NCI-H1092 (cell line): ENCODE measurements at places on chromosomes 12 and 14.

DNA sequence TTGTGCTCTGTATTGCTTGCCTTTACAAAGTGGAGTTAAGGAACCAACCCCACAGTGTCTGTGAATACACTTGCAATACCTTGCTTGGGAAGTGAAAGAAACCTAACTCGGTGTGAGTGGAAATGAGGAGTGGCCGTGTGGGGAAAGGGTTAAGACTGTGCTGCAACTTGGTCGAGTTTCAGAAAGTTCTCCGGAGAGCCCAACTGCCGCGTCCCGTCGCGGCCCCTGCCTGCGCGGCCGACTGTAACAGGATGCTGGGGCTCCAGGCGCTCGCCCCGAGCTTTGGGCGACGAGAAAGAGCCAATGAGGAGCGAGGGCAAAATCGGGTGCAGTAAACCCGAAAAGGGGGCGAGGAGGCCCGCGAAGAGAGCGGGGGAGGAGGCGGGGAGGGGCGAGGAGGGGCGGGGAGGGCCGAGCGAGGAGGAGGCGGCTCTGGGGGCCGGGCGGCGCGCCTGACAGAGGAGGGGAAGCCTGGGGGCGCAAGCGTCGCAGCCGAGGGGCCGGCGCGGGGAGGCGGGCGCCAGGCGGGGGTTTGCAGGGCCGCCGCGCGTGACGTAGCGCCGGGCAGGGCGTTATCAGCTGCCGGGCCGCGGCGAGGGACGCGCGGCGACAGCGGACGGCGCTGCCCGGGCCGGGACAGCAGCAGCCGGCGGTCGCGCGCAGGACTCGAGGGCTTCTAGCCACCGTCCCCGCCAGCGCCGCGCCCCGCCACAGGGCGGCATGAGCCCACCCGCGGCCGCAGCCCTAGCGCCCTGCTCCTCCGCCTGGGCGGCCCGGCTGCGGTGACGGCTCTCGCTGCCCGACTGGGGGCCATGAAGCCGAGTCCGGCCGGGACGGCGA, at the start of gene DACT1:
TSS of gene DACT1 (plus strand) at position 572 of the 840 bp plus-strand sequence. CDS start at position 813, 241 bp downstream.
- DNase-seq = no peak

- peak; percentile 25 for DNase-seq
Measured at GRCh38 chr14:60862283-60862682, 118.6 kb downstream of the TRMT5 start.

GRCh38 chr14:90518941-90519256, 122.1 kb downstream of the CALM1 start:
- DNase-seq = no peak

GRCh38 chr12:127562816-127563215, 704.2 kb upstream of the TMEM132C start:
- no peak for DNase-seq

GRCh38 chr12:125324861-125325490, 259.7 kb downstream of the AACS start:
- no peak for DNase-seq

- no peak for DNase-seq
Measured at GRCh38 chr14:34038358-34039057, 87.6 kb upstream of the EGLN3 start.

GRCh38 chr14:77467801-77468200, 9.9 kb downstream of the AHSA1 start:
- DNase-seq = no peak

GRCh38 chr12:65568517-65568916, 255.8 kb upstream of the HMGA2 start:
- no peak for DNase-seq

- DNase-seq = no peak
Measured at GRCh38 chr12:75883241-75883640, 148.3 kb downstream of the PHLDA1 start.

DNA sequence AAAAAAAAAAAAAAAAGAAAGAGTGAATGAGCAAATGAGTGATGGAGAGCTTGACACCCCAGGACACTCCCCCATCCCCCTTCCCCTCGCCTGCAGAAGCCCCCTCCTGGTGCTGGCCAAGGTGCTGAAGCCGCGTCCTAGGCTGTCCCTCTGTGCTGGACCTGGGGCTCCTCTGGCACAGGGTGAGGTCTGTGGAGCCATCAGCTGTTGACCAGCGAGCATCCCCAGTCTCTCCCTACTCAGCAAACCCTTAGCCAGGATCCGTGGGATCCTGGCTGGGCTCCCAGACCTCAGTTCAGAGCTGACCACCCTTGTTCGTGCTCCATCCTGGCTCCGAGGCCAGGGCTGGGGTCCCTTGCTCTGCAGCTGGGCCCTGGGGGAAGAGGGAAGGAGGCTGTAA, 5.4 kb upstream of the KIF26A start:
- DNase-seq = no peak

GRCh38 chr14:54894995-54895394, 7.6 kb downstream of the GCH1 start:
- no peak for DNase-seq

DNA sequence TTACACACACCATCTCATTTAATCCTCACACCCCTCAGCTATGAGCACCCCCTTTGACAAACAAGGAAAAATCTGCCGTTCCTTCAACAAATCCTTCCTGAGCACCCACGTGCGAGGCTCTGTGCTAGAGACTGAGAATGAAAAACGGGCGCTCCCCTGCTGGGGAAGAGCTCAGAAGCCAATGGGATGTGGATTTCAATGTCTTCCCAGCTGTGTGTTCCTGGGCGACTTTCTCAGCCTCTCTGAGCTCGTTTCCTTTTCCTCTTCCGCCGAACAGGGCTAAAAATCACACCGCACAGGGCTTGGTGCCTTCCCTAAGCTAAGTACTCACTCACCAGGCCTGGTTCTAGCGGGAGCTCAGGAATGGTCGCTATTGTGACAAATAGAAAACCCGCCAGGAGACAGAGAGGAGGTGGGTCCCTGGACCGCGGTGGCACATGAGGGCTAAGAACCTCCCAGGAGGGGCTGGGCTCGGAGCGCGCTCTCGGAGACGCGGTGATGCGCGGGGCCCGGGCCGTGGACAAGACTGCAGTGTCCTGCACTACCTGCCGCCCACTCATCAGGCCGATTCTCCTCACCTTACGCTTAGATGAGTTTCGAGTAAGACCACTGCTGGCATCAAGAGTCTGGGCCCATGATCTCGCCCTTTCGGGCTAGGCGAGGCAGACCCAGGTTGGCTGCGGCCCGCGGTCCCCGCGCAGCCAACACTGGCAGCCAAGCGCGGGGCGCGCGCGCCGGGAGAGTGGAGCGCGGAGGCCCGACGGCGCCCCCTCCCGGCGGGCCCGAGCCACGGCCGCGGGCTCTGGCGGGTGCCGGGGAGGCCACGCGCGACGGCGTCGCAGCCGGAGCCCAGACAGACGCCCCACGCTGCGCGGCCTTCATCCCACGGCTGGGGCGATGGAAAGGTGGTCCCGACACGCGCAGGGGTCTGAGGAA, 17.0 kb downstream of the ZDHHC22 start:
- peak; percentile 70 for DNase-seq

DNA sequence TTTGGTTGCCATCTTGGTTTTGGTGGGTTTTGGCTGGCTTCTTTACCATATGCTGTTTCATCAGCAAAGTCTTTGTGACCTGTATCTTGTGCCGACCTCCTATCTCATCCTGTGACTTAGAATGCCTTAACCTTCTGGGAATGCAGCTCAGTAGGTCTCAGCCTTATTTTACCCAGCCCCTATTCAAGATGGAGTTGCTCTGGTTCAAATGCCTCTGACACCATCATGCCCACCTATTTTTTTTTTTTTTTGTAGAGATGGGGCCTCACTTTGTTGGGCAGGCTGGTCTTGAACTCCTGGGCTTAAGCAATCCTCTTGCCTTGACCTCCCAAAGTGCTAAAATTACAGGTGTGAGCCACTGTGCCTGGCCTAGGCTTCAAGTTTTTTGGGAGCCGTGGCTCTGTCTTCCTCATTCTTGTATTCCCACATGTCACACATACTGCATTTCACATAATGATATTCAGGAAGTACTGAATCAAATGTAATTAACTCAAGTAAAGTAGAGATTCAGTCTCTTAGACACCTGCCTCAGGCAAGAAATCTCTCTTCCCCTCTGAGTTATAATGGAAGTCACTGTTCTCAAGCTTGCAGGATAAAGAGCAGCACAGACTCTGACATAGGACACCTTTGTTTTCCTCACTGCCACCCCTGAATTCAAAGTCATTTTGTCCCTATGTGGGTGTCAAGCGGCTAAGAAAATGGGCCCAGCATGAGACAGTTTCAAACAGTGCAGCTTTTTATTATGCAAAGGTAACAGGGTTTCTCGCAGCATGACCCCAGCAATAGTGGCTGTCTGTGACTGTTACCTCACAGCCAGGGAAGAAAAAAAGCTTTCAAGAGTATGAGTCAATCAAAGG, 159.0 kb downstream of the PTPN11 start:
- no peak for DNase-seq

GRCh38 chr14:72605921-72606220, 288.0 kb downstream of the DPF3 start:
- DNase-seq = no peak

DNA sequence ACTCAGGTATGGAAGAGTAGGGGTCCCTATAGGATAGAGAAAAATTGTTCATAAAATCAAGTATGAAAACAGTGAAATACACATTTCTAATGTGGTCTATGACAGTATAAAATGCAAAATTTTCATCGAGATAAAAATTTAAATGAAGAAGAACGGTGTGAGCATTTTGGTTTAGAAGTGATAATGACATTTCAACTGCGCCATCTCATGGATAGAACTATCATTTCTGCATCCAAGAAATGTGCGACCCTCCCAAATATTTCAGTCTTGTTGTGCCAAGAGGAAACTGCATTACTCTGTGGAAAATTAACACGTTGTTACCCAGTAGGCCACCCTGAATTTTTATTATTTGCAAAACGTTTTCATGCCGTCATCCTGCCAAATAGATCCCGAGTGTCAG, 108.8 kb downstream of the CRACR2A start:
- DNase-seq = no peak

- no peak for DNase-seq
Measured at GRCh38 chr12:96234591-96235483, 40.7 kb downstream of the ELK3 start.

DNA sequence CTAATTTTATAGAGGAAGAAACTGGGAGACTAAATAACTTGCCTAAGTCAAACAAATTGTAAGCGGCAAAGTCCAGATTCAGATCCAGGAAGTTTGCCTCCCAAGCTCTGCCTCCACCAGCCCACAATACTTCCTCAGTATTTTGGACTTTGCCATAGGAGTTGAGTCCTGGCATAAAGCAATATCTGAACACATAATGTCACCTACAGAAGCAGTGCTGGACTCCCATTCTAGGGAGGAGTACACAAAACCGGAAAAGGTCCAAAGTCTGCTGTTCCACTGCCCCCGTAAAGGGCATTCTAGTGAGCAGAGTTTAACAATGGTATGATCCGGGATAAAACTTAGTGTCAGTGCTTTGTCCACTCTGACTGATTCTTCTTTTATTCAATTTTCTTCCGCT, 340.5 kb downstream of the FUT8 start:
- no peak for DNase-seq

- no peak for DNase-seq
Measured at GRCh38 chr14:83207550-83207949, 1673.9 kb upstream of the SEL1L start.

DNA sequence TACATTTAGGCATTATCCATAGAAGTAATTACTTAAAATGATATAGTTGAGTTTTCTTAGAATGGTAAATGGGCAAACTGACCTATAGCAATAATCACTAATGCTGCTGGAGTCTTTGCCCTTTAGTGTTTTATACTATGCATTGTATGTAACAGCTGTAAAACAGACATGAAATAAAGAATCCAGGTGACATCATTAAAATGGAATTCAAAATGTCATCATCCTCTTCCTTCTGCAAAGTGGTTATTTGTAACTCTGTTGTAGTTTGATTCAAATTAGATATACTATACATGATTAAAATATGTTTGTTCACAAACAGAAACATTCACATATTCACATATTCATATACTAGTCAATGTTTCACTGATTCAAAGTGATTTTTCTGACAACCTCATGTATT, 598.8 kb downstream of the SLC16A7 start:
- no peak for DNase-seq

GRCh38 chr14:61461808-61462275, 140.5 kb downstream of the PRKCH start:
- peak; percentile 47 for DNase-seq

DNA sequence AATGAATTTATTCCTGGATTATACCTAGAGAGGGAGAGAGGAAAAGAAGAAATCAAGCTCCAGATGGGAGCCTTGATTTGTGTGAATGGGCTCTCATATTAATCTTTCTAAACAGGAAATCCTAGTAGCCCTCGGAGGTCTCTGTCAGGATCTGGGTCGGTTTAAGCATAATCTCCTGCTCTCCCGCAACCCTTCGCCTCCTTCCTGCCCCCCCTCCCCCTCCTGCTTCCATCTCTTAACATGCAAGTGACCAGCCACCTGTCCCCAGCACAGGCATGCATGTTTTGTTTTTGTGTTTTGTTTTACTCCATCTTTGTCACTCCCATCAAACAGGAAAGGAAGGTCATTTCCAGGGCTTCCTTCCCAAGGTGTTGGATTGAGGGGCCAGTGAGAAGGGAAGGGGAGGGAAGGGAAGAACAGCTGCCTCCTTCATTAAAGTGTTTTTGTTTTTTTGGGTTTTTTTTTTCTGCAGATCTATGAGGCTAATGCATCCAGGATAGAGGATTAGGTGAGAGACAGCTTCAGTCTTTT, 4.8 kb upstream of the KCNA5 start:
- DNase-seq = no peak

GRCh38 chr14:53620890-53621289, 335.7 kb downstream of the BMP4 start:
- no peak for DNase-seq

- no peak for DNase-seq
Measured at GRCh38 chr12:29614694-29615325, 117.3 kb upstream of the OVCH1 start.

GRCh38 chr14:72401632-72402376, 469.6 kb downstream of the RGS6 start:
- no peak for DNase-seq

DNA sequence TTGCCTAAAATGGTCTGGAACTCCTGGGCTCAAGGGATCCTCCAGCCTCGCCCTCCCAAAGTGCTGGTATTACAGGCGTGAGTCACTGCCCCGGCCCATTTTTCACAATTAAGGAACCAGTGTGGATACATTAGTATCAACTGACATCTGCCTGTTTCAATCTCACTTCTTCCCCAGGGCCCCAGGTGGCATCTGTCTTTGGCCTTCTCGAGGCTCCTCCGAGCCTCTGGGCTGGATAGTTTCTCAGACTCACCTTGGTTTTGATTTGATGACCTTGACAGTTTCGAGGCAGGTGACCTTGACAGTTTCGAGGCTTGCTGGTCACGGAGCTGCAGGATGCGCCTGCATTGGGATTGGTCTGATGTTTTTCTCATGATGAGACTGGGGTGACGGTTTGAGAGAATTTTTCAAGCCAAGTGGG, 41.0 kb upstream of the NCOR2 start:
- no peak for DNase-seq

DNA sequence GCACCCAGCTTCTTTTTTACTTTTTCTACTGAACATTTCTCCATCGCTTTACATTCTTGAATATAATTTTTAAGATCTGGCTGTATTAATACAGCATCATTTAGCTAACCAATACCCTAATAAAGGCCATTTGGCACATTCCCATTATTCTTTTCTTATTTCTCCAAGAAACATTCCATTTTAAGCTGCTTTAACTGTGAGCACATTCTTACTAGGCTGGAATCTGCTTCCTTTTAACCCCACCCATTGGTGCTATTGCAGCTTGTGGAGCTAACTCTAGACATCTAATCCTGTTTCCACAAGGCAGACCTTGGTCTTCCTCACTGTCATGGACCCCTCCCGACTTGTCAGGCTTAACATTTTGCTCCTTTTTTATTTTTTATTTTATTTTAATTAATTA, 15.2 kb downstream of the CALM1 start:
- DNase-seq = no peak
